ENCODE measurements at places on chromosomes 3 and 15.
A peak's percentile ranks its signal among the peaks of the same experiment; 100 is the strongest.

DNA sequence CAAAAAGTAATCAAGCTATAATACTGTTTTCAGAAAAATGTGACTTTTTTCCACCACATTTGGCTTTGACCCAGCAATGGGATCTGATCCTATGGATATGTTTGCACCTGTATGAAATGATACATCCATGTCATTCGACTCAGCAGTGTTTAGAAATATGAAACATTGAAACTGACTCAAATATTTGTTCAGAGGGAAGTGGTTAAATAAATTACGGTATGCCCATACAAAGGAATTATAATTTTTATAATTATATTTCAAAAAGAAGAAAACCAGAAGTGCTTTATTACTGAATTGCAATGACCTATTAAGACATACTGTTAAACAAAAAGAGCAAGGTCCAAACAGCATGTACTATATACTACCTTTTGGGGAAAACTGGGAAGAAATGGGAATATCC is 546.5 kb downstream of the MAGI1 start:
- DNase-seq, result no peak

DNA sequence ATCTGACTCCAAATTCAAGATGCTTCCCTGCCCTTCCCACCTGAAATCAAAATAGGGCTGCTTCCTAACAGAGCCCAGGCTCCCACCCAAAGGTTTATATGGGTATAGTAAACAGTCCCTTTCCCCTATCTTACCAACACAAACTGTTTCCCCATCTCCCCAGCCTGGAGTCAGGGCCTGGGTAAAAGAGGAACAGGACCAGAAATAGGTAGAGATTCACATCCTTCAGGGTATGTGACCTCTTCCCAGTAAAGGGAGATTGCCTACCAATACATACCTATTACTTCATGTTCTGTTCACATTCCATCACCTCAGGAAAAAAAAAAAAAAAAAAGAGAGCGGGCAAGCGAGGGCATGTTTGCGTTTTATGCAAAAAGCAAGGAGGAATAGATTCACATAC is 9.7 kb upstream of the SHF start:
- DNase-seq, result no peak

GRCh38 chr3:133838296-133838789 is 32.7 kb downstream of the SRPRB start:
- DNase-seq, result no peak

DNA sequence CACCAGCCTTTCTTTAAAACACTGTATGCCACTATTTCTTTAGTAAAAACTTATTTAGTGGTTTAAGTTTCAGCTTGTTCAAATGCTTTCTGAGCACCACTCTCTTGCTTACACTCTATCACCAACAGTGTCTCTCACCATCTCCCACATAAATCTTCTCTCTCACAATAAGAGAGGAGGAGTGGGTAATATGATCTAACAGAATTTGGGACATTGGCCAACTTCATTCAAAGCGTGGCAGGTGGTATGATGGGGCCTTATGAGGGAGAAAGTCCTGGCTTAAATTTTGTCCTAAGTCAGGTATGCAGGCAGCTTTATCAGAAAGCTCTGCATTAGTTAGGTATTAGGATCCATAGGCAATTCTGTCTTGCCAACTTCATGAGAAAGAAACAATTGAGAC is 1132.5 kb downstream of the TUSC7 start:
- DNase-seq, result no peak

- no peak for DNase-seq
Measured at GRCh38 chr3:195260280-195260905, 10.6 kb downstream of the XXYLT1 start.

DNA sequence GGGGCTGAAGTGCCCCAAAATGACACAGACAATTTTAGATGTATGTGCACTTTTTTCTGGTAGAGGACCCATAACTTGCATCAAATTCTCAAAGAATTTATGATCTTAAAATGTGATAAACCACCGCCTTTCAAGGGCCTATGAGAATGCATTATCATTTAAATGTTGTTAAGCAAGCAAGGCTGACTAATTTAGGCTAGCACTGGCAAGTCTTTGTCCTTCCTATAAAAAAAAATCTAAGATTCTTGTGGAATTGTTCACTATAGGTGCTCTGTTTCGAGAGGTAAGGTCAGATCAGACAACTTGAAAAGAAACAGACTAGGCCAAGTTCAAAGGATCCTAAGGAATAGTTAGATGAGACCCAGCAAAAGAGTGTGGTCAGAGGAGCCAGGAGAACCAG is 128.9 kb upstream of the PHLDB2 start:
- no peak for DNase-seq

DNA sequence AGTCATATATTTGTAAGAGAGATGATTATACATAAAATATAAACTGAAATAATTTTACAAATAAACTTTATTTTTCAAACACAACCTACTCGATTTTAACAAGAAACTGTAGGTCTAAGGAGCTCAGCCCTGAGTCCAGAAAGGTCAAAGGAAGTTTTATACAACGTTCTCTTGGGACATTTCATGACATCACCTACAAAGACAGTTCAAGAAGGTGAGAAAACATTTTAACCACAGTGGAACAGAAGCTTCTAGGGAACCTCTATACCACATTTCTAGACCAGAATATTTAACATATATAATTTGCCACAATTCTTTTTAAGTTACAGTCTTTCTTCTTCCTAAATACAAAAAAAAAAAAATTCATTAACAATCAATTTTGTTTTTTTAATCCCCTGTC is 40.1 kb downstream of the CBLB start:
- no peak for DNase-seq

- DNase-seq, result no peak
Measured at GRCh38 chr3:154775821-154776548, 304.1 kb upstream of the MME start.

DNA sequence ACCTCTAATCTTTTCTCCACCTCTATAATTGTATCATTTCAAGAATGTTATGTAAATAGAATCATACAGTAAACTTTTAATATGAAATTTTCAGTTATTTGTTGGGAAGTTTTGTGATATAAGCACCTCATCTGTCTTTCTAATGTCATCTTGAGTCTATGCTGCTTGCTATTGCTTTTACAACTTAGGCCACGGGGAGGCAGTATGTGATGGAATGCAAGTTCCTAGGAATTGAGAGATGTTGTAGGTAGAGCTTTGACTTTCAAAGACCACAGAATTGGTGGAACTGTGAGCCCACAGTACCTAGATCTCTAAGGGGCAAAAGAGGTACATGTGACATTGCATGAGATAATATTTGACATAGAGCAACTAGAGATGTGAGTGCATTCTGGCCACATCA is 328.3 kb downstream of the MFSD1 start:
- peak; percentile 11 for DNase-seq

- no peak for DNase-seq
Measured at GRCh38 chr15:88623061-88623460, 1.9 kb downstream of the AEN start.

DNA sequence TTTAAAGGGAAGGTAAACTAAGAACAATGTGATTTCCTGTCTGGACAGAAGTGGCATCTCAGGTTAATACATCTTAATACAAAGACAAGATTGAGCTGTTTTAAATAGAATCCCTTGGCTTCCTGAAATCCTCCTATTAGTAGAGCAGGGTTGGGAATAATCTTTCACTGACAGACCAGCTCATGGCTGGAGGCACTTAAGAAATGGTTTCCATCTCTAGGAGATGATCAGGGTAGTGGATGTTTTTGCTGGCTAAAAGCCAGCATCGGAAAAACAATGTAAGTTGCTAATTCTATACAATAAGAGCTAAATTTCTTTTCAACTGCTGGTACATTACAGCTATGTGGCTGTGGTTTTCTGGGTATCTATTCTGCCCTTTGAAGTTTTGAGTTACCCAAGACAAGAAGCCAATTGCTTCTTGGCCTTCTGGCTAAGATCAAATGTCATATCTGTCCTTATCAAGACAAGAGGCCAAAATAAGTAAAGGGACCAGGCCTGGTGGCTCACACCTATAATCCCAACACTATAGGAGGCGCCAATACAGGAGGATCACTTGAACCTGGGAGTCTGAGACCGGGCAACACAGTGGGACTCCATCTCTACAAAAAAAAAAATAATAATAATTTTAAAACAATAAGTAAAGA is 49.6 kb downstream of the SHQ1 start:
- DNase-seq, result no peak

DNA sequence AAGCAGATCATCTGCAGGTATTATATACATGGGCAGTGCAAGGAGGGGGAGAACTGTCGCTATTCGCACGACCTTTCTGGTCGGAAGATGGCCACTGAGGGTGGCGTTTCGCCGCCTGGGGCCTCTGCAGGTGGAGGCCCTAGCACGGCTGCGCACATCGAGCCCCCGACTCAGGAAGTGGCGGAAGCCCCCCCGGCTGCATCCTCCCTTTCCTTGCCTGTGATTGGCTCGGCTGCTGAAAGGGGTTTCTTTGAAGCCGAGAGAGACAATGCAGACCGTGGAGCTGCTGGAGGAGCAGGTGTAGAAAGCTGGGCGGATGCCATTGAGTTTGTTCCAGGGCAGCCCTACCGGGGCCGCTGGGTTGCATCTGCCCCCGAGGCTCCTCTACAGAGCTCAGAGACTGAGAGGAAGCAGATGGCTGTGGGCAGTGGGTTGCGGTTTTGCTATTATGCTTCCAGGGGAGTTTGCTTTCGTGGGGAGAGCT is 639 bp downstream of the MKRN3 start:
- DNase-seq, result no peak

- peak; percentile 16 for DNase-seq
Measured at GRCh38 chr3:188439080-188439479, 285.1 kb downstream of the LPP start.

GRCh38 chr3:53776494-53777101 is 69.6 kb downstream of the CHDH start:
- DNase-seq, result no peak

- DNase-seq, result no peak
Measured at GRCh38 chr3:45807133-45807532, 10.8 kb upstream of the SLC6A20 start.

GRCh38 chr15:40493089-40493840 is 22.5 kb downstream of the CHST14 start:
- no peak for DNase-seq

- DNase-seq, result no peak
Measured at GRCh38 chr3:61031503-61031902, 219.7 kb downstream of the FHIT start.

- no peak for DNase-seq
Measured at GRCh38 chr3:139838269-139838957, 96.6 kb upstream of the CLSTN2 start.

DNA sequence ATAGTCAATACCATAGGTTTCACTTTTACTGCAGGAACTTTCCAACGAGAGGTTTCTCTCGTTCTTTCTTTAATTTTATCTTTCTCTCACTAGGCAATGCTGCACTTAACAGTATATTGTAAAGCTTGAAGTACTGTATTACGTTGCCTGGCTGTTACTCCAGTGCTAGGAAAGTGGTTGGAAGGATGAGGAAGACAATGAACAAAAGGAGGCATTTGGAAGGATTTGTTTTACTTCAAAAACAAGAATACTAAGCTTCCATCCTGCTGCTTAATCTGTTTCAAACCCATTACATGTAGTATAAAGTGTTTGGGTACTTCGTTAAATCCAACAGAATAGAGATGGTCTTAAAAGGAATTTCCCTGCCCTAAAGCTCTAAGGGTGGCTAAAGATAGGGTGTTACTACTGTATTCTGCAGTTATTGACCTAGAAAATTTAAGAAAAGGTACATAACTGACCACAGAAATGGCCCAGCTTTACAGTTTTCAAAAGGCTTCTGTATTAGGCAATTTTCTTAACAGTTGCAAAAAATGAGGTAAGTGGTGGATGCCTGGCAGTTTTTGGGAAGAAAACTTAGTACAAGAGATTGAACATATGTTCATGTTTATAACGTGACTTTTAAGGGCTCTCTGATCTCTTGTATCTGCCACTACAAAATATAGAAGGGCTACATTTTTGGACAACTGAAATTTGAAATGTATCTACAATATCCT is 785 bp upstream of the IFT57 start:
- no peak for DNase-seq

DNA sequence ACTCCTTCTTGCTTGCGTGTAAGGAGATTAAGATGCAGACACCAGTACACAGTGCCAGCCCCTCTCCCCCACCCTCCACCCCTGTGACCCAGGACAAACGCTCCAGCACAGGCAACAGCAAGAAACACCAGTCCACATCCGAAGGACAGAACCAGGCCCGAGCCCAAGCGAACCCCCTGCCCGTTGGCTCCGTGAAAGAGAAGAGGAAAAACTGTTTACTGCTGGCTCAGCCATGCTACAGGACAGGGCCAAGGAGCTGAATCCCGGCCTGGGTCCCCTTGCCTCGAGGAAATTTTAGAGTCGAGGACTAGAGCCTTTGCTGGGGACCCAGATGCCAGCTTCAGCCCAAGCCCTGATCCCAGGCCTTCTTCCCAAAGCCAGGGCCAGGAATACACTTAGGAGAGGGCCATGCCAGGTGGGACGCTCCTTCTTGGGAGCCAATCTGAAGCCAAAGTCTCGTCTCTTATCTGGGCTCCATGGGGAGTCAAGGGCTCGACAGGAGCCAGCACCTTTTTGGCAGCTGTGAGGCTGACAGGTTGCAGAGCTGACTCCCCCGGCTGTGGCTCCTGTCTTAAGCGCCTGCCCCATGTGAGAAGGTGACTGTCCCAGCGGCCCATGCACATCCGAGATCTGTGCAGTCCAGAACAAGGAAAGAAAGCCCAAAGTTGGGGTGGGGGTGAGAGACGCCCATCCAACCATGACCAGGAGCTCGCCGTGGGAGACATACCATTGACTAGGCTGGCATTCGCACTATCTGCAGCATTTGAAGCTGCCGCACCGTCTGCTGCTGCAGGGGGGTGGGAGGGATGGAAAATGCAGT is 63.8 kb upstream of the SEC13 start:
- no peak for DNase-seq

DNA sequence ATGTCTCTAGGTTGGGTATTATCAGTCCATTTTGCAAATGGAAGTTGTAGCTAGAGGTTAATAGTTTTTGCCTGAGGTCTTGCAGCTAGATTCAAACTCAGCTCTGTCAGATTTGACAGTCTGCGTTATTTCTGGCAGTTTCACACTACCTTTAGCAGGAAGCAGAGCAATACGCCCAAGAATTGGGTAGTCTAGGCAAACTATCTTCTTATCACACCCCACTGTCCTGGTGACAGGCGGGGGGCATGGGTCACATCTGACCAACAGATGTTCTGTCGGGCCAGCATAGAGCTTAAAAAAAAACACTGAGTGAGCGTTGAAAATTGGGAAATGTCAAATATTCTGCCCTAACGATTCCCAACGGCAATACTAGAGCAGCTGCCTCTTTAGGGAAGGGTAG is 5.7 kb downstream of the GPR160 start:
- no peak for DNase-seq

DNA sequence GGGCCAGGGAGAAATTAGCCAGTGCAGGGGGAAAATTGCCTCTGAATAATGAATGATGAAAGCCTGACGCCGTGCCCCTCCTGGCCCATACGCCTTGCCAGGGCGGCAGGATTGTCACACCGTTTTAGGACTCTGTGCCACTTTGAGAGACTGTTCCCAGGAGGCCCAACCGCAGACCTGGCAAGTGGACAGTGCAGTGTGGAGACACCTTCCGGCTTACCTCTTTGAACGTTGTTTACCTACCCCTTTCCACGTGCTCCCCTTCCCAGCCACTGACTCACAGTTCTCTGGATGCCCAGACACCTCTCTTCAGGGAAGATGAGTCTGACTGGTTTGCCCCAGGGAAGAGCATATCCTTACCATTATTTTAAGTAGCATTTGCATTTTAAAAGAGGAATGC is 84.0 kb upstream of the PXYLP1 start:
- DNase-seq, result no peak

Data from GM10248 (cell line).